ENCODE measurements at places on chromosomes 4 and X.

GRCh38 chr4:1720163-1720983 is 750 bp downstream of the TMEM129 start:
- DNase-seq: no peak

- no peak for DNase-seq
Measured at GRCh38 chrX:153925739-153926551, at the start of gene ARHGAP4. Gene ARHGAP4, minus strand, starts transcription at chrX:153926264. Its CDS starts 62 bp downstream, at chrX:153926202.

DNA sequence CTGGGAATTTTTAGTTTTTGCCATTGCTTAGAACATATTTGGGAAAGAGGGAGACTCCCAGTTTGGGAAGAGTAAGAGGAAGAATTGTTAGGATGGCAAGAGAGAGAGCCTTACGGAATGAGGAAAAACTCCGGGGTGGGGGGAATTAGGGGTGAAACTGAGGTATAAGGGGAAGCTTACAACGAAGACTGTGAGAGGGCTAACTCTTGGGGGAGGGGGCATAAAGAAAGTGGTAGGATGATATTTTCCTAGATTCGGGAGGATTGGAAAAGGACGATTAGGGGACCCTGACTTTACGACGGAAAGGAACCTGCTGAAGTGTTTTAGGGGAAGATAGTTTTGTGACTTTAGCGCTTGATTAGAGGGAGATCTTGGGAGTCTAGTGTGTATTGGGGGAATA is 86.2 kb upstream of the HPRT1 start:
- DNase-seq: no peak

- no peak for DNase-seq
Measured at GRCh38 chr4:124931050-124931449, 218.5 kb upstream of the ANKRD50 start.

DNA sequence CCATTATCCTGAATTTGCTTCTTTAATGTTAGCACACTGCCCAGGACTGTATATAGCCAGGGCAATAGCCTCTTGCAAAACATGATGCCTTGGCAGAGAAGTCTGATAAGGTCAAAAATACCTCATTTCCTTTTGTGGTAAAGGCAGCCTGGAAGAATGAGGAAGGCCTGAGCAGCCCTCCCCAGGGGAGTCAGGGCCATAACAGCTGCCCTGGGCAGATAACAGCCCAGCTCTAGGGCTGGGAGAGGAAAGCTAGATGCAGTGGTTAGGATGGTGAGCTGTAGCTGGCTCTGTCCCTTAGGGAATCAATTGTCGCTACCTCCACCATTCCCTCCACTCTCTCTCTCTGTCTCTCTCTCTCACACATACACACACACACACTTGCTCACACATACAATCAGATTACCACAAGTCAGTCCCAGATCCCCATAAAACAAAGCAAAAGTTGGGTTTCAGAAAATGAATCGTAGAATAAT is 29.2 kb downstream of the EFHC2 start:
- DNase-seq: no peak

DNA sequence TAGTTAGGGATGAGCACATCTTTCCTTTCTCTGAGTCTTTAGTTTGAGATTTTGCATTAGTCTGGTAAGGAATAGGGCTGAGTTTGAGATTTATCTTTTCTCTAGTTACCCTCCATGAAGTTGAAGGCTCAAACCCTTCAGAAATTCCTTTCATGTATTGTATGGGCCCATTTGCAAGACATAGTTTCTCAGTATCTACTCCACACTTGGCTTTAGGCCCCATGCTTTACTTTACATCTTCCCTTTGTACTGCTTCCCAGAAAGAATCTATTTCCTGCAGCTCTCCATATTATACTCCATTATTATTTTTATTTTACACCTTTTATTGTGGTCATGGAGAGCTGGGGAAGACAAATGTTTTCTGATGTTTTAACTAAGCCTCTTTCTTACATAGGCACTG is 1038.2 kb downstream of the TECRL start:
- no peak for DNase-seq

DNA sequence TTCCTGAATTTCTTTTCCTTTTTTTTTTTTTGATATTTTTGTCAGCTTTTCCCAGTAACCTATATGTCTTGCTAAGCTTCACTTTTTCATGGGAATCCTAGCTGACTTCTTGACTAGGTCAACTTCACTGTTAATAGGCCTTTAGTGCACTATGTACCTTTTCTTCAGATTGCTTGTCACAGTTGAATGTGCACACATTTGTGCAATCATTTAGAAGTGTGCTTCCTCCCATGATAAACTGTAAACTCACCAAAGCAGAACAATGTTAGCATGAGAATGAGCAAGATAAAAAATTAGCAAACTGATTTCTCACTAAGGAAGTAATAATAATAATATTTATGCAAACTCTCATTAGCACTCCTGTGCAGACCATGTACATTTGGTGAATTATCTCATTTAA is 173.2 kb downstream of the PABPC4L start:
- DNase-seq: no peak

GRCh38 chr4:87068583-87069021 is 133.8 kb downstream of the AFF1 start:
- peak; percentile 86 for DNase-seq

GRCh38 chr4:57157596-57158137 is 47.5 kb upstream of the IGFBP7 start:
- no peak for DNase-seq

DNA sequence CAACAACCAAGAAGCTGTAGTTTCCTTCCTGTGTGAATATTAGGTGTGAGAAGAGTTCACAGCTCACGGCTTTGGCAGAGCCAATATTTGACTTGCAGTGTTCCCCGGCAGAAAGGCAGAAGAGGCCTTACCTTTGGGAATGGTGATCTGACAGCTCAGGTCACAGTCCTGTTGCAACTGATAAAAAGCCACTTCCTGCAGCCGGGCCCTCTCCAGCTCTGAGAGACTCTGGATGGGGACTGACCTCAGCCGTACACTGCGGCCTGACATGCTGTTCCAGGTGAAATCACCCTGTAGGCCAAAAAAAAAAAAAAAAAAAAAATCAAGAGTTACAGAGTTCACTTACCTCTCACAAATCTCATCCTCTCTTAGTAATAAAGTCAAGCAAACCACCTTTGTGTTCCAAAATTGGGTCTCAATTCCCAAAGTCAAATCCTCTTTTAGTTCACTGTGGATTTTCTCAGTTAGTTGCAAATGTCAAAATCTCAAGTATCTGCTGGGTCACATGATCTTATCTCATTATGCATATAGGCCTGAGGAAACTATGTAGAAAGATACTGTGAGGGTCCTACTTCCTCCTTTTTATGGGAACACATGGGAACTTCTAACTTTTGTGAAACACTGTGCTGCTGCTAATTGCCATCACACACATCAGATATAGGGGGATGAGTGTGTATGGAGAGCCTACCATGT is 38.6 kb upstream of the AMELX start:
- DNase-seq: no peak

GRCh38 chrX:17292111-17292527 is 82.9 kb upstream of the NHS start:
- DNase-seq: no peak

DNA sequence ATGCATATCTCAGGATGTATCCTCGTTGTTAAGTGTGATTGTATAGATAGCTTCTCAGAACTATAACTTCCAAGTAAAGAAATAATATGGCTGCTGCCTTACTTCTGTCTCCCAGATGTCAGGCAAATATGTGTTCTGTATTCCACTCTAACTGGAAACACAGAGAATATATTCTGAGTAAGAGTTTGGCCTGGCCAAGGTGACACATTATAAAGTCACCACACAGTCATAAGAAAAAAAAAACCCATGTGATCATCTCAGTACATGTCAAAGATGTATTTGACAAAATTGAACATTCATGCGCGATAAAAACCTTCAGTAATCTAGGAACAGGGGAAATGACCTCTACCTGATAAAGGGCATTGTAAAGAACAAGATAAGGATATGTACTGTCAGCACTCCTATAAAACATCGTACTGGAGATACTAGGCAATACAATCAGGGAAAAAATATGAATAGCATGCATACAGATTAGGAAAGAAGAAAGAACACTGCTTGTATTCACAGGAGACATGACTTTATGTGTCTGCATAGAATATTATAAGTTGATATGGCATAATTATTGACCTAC is 207.1 kb downstream of the ZNF330 start:
- DNase-seq: no peak
